Kidney glomerular epithelial cell (primary cell): ENCODE measurements at places on chromosomes 3 and 15.
A peak's percentile ranks its signal among the peaks of the same experiment; 100 is the strongest.

GRCh38 chr15:82647835-82648256, 683 bp upstream of the CPEB1 start:
- DNase-seq = no peak

DNA sequence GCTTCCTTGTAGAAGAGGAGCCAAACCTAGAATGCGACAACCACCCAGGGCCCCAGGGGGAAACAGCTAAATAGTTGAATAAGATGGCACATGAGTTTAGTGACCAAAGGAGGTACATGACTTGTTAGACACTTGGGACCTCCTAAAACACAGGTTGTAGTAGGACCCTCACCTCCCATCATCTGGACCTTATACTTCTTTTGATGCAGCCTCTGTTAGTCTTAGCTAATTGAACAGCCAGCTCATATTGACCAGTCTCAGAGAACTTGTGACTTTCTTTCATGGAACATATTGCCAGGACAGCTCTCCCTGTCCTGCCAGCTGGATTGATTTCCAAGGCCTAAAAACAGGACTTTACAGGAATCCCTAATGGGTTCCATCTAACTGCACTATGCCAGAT, 45.0 kb downstream of the SPSB4 start:
- no peak for DNase-seq

- DNase-seq = peak; percentile 38
Measured at GRCh38 chr3:66195347-66195783, 25.4 kb upstream of the SLC25A26 start.

DNA sequence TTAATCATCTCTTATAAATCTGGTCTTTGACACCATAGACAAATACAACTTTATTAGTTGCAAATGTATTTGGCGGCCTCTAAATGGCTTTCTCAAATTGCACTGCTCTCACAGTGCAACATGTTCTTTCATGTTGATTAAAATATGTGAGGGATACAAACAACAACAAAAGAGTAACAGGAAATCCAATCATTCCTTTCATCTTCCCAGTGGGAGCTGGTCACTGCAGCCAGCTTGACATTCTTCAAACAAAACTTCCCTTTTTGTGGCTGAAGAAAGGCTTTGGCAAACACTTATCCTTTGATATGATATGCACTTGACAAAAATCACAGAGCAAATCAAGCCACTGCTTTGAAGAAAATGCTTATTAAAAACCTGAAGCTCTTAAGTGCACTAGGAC, 973.6 kb downstream of the EPHA3 start:
- DNase-seq = no peak

GRCh38 chr3:112751564-112752512, 94.8 kb downstream of the CD200R1L start:
- peak; percentile 27 for DNase-seq

DNA sequence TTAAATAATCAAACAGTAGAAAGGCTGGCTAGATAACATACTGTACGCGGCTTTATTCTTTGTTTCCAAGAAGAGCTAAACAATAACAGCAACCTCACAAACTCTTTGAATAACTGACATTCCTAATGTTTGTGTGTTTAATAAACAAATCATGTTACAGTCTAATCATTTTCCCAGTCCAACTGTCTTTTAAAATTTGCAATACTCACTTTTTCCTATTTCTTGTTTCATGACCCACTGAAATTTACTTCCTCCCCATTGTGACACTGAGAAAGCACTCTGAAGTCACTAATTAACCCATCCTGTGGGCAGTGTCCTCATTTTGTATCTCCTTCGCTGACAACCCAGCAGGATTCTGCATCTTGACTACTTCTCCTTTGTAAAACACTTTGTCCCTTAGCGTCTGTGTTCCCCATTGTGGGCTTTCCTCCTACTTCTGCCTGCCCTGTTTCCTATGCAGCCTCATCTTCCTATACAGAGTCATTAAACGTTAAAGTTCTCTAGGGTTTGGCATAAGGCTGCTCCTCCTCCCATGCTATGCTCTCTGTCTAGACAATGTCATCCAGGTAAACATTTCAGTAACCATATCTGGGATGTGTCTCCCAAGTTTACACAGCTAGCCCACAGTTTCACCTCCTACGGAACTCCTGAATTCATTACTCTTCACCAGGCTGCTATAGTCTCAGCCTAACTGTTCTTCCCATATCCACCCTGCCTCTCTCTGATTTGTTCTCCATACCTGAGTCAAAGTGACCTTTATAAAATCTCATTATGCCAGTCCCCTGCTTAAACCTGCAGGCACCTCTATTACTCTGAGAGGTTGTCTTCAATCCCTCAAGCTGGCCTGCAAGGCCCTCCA, 148.9 kb downstream of the GREM1 start:
- peak; percentile 49 for DNase-seq

DNA sequence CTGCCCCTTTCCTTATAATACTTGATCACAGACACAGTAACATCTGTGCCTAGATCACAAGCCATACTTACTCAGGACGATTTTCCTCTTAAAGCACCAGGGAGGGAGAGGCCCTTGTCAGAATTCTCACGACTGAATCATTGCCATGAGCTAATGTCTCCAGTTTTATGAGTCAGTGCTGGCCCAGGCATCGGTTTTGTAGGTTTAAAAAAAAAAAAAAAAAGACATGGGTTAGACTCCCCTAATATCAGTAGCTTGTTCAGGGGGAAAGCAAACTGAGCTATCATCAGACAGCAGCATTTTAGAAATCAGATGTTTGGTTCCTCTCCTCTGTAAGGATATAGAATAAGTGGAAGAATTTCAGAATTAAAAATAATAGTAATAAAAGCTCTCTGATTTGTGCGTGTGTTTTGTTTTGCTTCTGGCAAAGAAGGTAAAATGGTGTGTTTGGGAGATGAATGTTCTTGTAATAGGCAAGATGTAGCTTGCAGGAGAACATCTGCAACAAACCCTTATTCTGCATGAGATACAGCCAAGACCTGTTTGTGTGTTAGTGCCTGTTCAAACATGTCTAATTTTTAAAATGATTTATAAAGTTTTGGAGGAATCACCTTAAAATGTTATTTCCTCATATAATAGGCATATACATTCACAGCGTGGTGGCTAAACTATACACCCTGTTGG, 193.6 kb downstream of the TP63 start:
- DNase-seq = peak; percentile 88

GRCh38 chr15:69887009-69887408, 210.7 kb downstream of the TLE3 start:
- no peak for DNase-seq
